ENCODE measurements at places on chromosomes 12 and 14.
A peak's percentile ranks its signal among the peaks of the same experiment; 100 is the strongest.

- no peak for DNase-seq
Measured at GRCh38 chr14:55131370-55132137, 2.5 kb downstream of the LGALS3 start.

DNA sequence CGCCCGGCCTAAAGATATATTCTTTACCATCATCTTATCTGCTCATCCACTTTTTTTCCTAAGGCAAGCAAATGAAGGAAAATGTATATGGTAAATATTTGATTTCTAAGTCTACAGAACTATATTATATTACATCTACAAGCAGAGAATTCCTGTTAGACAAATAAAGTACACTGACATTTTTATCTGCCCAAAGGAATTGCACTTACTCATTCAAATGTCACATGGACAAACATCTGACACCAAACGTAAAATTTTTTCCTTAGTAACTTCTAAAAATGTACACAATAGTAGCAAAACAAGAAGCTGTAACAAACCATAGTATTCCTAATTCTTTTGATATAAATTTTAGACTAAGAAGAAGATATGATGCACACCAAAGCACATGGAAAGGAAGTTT lies 51.0 kb downstream of the SPPL3 start:
- DNase-seq = no peak

DNA sequence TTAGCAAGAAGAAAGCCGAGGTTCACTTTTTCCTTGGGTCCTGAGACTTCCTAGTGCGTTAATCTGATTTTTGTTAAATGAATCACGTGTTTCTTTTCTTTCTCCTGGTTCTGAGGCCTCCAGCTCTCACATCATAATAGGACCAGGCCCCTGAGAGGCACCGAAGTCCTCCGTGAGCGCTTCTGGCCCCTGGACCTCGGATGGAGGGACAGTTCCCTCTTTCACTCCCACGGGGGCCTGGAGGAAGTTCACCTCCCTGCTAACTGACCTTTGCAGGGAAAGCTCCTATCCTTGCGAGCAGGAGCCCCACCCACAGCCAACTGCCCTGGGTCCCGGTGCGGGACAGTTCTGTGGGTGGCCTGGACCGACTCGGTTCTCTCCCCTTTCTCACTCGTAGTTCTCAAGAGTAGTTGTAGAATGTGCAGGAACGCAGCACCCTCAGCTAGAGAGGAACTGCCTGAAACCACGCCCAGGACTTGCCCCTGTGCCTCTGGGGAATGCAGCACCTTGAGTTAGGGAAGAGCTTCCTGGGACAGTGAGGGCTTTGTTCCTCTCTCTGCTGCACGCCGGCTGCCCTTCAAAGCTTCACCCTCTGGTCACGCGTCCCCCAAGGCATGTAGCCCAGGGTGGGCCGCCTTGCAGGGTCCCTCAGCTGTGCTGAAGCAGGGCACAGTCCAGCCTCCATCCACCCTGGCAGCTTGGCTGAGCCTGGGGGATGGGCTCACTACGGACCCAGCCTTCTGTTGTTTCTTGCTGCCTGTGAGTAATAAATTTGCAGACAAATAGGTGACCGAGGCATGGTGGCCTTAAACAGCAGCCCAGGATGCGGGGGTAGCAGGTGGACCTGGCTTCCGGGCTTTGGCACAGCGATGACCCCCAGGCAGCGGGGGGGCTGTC lies 264.6 kb downstream of the ADGRD1 start:
- no peak for DNase-seq

- no peak for DNase-seq
Measured at GRCh38 chr12:96036765-96037455, 1.5 kb upstream of the LTA4H start.

DNA sequence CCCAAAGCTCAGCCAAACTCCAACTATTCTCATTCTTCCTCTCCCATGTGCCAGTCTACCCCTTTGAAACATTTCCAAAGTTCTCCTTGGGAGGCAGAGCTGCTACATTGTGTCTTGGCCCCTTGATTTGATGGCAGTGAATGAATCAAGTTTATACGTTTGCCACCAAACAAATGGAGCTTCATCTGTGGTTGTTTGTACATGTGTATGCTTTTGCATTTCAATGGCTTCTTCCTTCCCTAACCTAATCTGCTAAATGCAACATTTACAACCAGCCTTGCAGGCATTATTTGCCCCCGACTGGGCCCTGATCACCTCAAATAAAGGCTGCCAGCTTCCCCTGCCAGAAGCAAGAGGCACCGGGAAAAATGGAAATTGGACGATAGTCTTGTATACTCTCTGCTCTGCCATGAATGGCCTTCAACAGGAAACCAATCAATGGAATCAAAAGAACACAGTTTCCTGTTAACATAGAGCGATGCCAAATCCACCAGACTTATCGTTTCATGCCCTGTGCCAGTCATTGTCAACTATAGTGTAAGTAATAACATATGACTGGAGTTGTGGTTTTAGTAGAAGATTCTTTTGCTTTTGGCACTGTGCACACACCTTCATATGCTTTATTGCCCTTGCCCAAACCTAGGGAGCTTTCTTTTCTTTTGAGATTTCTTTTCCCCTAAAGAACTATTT lies 97.8 kb downstream of the TMEM30B start:
- no peak for DNase-seq

DNA sequence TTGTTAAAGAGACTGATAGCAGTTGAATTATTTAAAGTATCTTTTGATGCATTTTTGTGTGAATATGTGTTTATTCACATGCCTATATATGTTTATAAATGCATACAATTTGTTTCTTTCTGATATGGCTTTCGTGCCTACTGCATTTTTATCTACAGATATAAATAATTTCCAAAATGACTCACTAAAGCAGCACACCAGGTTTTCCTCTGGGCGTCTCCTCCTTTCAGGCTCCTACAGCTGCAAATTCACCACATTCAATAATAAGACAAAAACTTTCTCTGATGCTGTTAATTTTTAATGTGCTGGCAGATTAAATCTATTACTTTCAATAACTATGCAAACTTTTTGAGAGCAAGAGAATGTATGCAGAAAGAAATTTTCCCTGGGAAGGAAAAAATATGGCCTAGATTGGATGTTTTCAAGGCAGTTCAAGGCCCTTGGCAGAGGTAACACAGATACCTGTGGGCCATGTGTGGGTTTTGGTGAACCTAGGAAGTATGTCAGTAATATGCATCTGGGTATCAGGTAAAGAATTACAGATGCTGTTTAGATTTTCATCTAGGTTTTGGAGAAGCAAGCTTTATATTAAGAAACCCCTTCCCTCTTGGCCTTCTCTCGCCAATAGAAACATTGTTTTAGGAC lies 381.8 kb downstream of the EGLN3 start:
- no peak for DNase-seq

DNA sequence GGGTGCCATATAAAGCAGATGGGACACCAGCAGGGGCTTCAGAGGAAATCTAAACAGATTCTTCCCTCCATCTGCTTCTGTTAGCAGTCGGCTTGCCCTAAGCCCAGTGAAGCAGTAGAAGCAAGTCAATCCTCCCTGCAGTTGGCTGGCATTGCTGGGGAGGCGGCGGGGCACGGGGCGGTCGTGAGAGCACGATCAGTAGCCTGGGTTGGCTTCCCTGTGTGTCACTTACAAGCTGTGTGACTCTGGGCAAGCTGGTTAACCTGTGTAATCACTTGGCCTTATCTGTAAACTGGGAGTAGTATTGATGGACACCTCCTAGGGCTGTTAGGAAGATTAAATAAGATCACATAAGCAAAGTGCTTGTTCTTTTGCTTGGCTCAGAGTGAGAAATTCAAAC lies 19.4 kb downstream of the MYRFL start:
- DNase-seq = no peak

GRCh38 chr12:111396726-111397445 lies 8.8 kb upstream of the SH2B3 start:
- DNase-seq = peak; percentile 10

DNA sequence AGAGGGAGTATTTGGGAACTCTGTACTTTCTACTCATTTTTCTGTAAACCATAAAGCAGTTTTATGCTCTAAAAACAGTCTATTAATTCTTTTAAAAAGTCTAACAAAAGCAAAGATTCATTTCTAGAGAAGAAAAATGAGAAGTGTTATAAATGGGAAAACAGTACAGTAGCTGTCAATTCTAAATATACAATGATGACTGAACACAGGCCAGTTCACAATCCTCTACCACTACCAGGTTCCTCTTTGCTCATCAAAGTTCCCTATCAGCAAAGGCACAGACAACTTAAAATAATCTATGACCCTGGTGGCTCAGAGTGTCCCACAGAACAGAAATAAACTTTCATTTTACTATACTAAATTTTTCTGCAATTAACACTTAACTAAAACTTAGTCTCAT lies 12.5 kb downstream of the NAA25 start:
- DNase-seq = no peak

DNA sequence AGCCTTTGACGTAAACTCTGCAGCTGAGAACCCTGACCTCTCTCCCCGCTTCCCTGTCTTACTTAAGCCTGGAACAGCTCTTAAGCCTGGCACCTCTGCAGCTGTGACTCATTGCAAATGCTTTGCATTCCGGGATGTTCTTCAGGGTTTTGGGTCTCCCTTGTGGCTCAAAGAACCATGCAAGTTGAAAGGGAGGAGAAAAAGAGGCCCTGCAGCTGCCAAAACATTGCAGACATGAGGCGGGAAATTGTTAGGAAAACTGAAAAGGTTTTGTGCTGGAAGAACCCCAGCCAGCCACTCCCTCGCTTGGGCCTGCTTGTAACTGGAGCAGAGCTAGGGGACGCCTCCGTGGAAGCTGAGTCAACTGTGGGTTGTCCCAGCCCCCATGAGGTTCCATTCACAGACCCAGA lies 60.2 kb upstream of the FERMT2 start:
- no peak for DNase-seq

GRCh38 chr12:1013618-1014489 lies 22.8 kb downstream of the ERC1 start:
- no peak for DNase-seq

- DNase-seq = no peak
Measured at GRCh38 chr14:53062856-53063255, 90.3 kb downstream of the DDHD1 start.

DNA sequence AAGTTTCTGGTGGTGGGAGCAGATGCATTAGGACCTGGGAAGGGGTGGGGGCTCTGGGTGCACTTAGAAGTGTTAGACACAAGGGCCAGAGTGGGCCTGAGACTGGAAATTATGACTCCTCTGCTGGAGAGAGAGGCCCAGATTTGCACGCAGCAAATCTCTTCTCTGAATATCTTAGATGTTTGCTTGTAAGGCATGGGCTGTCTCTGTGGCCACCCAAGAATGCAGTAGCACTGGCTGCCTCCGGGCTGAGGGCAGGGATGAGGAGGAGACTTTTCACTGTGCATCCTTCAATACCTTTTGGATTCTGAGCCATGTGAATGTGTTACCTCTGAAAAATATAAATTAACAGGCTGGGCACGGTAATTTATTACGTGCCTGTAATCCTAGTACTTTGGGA lies 14.0 kb upstream of the RABGGTA start:
- DNase-seq = no peak

- no peak for DNase-seq
Measured at GRCh38 chr14:96287856-96288255, 31.8 kb downstream of the BDKRB1 start.

DNA sequence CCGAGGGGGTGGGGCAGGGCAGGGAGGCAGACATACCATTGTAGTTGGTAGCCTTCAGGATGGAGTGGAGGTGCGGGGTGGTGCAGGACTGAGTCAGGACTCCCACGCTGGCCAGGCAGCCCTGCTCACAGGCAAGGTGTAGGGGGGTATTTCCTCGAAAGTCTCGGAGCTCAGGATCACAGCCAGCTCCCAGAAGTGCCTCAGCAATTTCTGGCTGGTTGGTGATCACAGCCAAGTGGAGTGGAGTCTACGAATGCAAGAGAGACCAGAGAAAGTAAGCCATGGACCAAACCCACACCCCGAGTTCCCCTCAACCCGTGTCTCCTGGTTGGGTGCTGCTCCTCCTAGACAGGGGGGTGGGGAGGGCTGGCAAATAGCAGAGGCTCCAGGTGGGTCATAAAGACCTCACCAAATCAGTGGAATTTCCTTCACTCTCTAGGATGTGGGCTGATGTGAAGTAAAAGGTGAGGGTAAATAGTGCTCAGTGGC lies 1.4 kb downstream of the NFKBIA start:
- DNase-seq = peak; percentile 25

DNA sequence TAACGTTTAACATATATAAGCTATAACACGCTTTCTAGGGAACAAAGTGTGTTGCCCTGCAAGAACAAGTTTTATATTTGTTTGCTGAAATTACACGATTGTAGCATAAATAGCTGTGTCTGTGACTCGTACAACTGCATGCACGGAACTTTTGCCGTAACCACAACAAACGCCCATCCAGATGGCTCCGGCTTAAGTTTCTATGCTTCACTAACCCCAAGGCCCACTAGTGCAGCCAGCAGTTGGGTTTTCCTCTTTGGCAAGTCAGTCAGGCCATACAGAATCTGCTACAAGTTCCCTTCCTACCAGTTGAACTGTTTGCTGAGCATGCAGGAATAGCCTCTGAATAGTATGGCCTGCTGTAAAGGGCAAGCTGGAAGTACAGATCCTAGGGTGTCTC lies 12.1 kb downstream of the CSRP2 start:
- no peak for DNase-seq

DNA sequence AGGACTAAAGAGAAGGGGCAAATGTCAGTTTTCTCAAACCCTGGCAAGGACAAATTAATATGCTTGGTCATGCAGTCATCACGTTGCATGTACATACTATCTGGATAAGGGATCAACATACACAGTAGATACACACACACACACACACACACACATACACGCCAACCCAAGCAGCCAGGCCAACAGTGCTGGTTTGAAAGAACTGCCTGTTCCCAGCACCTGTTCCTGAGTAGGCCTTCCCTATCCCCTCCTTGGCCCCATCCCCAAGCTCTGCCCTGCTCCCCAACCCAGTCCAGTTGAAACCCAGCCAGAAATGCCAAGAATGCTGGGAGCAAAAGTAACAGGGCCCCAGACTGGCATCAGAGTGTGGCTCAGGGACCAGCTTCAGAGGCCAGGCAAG lies 4.4 kb downstream of the ITGA7 start:
- DNase-seq = no peak

GRCh38 chr14:75513911-75514672 lies 8.2 kb upstream of the BATF start:
- no peak for DNase-seq

DNA sequence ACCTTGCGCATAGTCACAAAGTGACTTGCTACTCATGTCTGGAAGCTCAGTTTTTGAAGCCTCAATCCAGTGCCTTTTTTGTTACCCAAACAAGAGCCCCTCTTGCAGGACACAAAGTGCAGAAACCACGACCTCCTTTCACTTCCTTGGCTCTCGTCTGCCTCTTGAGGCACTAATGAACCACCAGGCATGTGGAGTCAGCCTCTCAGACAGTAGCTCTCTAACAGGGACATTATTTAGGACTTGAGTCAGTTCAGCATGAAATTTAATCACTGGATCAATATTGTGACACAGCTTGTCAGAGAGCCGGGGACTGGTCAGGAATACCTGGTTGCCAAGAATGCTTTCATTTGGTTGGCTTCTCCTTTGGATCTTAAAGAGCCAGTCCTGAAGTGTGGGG lies 46.7 kb downstream of the HSPB8 start:
- no peak for DNase-seq
